ENCODE measurements at places on chromosomes 12 and 14.

DNA sequence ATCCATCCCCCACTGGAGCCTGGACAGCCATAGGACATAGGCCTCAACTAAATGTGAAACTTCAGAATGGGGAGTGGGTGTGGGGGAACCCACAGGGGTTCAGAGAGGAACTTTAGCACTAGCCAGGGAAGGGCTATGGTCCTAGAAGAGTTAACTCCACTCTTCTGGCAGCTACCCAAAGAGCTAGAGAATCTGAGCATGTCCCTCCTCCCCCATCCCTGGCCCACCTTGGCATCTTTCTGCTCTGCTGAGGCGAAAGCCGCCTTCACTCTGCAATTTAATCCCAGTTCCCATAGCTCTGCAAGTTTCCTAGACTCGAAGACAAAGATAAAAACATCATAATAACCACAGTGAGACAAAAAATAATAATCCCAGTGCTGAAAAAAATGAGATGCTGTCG lies 214.7 kb upstream of the RTL1 start:
- no peak for DNase-seq

DNA sequence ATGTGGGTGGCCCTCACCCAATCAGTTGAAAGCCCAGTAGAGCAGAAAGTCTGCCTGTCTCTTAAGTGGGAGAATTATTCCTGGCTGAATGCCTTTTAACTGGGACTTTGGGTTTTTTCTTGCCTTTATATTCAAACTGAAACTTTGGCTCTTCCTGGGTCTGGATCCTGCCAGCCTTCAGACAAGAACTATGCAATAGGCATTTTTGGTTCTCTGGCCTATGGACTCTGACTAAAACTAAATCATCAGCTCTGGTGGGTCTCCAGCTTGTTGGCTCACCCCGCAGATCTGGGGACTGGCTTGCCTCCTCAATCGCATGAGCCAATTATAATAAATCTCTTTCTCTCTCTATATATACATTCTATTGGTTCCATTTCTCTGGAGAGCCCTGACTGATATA lies 173.0 kb upstream of the IGF1 start:
- DNase-seq = no peak

- no peak for DNase-seq
Observed at GRCh38 chr12:94831081-94831751, 172.3 kb downstream of the NDUFA12 start.

DNA sequence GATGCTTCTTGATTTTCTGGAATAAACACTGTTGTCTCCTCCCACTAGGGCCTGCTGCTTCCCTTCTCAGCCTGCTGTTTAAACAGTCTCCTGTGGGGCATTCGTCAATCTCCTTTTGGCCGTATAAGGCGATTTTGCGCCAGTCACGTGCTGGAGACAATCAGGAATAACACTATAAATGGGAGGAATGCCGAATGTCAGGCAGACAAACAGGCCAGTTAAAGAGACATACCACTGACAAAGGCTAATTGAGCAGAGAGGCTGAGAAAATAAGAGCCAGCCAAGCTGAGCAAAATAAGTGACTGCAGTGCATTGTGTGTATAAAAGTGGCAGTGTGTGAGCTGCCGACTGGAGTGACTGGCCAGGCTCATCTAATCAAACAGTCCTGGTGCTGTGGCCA lies 23.3 kb downstream of the DMAC2L start:
- DNase-seq = no peak

DNA sequence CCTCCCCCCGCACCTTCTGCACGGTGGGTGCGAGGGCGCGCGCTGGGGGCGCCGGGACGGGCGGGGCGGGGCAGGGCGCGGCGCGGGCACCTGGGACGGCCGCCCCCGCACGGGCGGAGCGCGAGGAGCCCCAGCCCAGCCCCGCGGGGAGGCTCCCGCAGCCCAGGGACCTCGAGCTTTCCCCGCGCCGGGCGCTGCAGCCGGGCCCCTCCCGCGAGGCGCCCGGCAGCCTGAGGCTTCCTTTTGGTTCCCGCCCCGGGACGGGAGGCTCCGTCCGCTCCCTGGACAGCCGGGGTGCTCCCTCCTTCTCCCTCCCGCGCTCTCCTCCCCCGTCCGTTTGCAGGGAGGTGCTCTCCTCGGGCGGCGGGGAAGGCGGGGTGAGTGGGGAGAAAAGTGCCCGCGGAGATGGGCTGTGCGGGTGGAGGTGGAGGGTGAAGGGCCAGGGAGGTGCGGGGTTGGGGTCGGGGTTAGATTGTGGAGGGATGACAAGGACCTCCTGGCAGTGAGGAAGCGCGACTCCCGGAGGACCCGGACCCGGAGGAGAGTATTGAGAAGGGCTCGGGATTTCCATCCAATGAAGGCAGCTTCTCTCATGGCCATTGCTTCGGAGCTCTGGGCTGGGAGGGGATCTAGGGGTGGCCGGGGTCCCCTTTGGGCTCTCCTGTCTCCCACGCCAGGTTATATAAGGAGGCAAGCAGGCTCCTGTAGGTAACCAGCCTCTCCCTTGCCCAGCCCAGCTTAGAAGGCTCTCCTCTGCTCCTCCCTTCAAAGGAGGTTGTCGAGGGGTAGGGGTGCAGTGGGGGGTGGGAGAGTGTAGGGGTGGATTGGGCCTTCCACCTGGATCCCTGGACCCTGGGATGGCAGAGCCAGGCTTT lies 645 bp downstream of the JDP2 start:
- DNase-seq = no peak

DNA sequence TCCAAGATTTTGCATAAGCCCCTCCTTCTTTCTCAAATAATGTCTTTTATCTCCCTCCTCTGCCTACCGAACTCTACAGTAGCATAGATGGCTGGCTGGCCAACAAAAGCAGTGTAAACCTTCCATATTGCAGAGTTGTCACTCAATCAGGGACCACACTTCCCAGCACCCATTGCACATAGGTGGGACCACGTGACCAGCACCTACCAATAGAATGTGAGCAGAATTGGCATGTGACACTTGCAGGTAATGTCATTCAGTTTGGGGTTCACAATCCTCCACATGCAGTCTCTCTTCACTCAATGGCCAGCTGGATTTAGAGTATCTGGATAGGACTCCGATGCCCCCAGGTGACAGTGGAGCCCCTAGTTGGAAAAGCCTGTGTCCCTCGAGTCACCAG lies 190.3 kb upstream of the CRY1 start:
- DNase-seq = no peak

DNA sequence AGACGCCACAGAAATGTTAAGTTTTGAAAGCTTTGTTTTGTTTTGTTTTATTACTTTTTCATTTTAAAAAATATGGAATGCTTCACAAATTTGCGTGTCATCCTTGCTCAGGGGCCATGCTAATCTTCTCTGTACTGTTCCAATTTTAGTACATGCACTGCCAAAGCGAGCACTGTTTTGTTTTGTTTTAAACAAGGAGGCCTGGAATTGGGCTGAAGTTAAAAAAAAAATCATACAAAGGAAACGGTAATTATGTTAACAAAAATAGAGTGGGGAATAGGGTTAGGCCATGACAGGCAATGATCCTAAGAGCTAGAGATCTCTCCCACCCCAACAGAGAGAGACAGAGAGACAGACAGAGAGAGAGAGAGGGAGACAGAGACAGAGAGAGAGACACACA lies 57.0 kb downstream of the ZFP36L1 start:
- no peak for DNase-seq

GRCh38 chr14:88870777-88871176 lies 46.3 kb downstream of the TTC8 start:
- no peak for DNase-seq

DNA sequence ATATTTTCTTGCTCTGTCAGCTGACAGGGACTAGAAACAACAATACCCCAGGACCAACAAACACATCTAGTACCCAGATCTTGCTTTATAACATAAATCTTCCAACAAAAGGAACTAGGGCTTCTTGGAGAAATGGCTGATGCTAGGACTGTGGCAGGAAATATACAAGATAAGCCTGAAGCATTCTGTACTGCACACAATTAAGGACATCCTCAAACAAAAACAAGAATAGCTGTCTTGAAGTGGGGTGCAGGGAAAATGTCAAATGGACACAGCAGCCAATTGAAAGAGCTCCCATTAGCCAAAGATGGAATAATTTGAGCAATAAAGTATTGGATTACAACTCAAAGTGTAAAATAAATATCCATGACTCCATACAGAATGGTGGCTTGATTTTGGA lies 50.0 kb downstream of the LGMN start:
- no peak for DNase-seq

- no peak for DNase-seq
Observed at GRCh38 chr14:60303745-60304144, 54.7 kb downstream of the PPM1A start.

- DNase-seq = no peak
Observed at GRCh38 chr14:102731871-102732800, 45.1 kb upstream of the TRAF3 start.

DNA sequence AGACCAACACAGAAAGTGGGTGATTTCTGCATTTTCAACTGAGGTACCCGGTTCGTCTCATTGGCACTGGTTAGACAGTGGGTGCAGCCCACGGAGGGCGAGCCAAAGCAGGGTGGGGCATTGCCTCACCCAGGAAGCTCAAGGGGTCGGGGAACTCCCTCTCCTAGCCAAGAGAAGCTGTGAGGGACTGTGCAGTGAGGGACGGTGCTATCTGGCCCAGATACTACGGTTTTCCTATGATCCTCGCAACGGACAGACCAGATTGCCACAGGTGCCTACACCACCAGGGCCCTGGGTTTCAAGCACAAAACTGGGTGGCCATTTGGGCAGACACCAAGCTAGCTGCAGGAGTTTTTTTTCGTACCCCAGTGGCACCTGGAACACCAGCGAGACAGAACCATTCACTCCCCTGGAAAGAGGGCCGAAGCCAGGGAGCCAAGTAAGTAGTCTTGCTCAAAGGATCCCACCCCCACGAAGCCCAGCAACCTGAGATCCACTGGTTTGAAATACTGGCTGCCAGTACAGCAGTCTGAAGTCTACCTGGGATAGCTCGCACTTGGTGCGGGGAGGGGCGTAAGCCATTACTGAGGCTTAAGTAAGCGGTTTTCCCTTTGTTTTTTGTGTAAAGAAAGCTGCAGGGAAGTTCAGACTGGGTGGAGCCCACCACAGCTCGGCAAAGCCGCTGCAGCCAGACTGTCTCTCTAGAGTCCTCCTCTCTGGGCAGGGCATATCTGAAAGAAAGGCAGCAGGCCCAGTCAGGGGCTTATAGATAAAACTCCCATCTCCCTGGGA lies 25.5 kb upstream of the NAA30 start:
- no peak for DNase-seq

- no peak for DNase-seq
Observed at GRCh38 chr14:59904184-59904583, 15.8 kb upstream of the LRRC9 start.

DNA sequence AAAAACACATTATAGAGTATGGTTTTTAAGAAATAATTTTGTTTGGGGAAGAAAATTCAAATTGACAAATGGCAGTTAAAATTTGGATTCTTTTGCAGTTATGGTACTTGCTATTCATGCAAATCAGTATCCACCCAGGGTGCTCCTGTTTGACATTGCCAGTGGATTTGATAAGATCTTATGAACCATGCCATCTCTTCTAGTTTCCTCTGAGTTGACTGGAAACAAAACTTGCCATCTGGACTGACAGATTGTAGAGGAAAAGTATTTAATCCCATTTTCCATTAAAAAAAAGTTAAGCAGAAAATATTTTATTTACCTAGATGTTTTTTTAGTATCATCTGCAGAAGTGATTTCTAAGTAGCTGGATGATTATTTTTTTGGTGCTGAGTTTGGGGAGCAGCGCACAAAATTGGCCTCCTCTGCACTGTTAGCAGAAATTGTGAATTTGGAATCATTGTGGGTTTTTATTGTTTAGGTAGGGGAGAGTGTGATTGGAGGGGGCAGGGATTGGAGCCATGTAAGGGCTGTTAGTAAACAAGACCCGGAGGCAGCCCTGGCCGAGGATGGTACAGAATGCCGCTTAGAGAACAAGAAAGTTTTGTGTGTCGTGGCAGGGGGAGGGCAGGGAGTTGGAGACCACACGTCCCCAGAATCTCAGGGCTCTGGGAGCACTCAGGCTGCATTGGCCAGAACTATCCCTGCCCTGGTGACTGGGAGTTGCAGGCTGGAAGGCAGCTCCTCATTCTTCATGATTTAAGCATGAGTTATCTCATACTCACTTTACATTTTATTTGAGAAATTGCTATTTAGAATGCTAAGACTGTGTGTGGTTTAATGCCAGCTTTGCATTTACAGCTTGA lies 56.6 kb downstream of the WDR20 start:
- DNase-seq = no peak

DNA sequence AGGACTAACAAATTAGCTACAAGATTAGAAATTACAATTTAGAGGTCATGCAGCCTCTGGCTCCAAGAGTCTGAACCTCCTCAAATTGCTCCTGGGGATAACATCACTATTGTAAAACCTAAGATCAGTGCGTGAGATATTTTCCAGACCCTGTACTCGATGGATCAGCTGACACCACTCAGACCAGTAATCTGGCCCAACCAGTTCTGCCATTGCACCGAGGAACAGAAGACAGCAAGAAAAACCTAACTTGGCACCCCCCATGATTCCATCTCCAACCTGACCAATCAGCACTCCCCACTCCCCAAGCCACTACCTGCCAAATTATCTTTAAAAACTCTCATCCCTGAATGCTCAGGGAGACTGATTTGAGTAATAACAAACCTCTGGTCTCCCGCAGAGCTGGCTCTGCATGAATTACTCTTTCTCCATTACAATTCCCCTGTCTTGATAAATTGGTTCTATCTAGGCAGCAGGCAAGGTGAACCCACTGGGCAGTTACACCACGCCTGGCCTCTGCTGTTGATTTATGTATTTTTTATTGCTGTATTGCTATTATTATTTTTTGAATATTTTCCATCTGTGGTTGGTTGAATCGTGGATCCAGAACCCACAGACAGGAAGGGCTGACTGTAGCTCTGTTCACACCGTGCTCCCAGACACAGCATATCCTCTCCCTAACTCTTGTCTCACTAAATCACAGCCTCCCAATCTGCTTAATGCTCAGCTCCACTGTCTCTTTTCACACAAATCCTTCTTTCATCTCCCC lies 9.2 kb downstream of the HEBP1 start:
- no peak for DNase-seq

DNA sequence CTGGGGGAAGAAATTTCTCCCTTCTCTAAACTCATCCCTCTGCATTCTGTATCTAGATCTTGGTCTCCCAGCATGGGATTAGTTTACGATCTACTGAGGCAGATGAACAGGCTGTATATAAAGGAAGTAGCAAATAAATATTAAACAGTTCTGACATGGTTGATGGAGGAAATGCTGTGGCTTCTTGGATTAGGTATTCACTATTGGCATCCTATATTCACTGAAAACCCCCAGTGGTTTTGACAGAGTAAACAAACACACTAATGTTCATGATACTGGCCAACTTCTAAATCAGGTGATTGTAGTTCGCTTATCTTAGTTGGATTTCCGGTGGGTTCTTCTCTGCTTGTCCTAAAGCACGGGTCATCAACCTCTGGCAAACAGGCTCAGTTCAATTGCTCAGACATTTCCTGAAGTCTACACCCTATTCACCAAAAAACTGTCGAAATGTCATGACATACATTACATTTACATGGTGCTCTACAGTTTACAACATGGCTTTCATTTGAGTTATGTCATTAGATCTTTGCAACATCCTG lies 433.9 kb downstream of the EGLN3 start:
- no peak for DNase-seq

GRCh38 chr12:110244829-110245228 lies 36.2 kb upstream of the ATP2A2 start:
- no peak for DNase-seq
